Activated CD4-positive, alpha-beta T cell treated with anti-CD3 and anti-CD28 coated beads, Interleukin-2, amount 50 U/mL, for 16 hours (primary cell): ENCODE measurements at places on chromosomes 7 and 10.

DNA sequence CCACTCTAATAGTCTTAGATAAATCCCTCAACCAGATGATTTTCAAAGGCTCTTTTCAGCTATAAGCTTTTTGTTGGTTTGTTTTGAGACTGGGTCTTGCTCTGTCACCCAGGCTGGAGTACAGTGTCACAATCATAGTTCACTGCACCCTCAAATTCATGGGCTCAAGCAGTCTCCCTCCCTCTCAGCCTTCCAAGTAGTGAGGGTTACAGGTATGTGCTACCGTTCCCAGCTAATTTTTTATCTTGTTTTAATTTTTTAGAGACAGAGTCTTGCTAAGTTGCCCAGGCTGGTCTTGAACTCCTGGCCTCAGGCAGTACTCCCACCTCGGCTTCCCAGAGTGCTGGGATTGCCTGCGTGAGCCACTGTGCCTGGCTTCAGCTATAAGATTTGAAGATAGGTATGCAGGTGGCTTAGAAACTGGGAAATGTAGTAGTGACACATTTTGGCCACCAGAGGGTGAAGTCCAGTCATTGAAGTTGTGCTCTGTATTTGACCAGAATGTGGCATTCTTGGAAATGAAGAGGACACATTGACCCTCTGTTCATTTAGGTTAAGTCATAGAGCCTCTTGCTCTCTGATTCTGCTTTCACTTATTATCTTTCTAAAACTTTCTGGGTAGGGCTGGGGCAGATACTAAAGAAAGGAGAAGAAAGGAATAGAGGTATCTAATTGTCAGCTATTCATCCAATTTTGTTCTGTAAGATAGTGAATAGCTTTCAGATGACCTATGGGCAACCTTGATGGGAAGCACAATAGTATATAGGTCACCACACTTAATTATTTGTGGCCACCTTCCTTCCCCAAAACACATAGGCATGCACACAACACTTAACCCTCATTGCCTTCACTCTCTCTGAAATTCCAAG lies 36.0 kb downstream of the R3HCC1L start:
- DNase-seq: peak; percentile 46

GRCh38 chr7:77235276-77235675 lies 35.7 kb upstream of the FGL2 start:
- no peak for DNase-seq

- DNase-seq: no peak
Observed at GRCh38 chr10:112715581-112715980, 234.5 kb upstream of the TCF7L2 start.

DNA sequence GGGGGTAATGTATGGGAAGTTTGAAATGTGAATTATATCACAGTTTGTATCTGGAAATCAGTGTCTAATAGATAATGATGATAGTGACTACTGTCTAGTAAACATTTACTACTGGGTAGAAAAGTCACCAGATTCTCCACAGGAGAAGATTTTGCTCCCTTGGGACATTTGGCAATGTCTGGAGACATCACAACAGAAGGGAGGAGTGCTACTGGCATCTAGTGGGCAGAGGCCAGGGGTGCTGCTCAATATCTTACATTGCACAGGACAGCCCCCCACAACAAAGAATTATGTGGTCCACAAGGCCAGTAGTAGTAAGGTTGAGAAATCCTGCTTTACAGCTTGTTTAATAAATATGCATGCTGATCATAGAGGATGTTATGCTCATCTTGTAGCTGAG lies 92.3 kb upstream of the PRPS1L1 start:
- no peak for DNase-seq

DNA sequence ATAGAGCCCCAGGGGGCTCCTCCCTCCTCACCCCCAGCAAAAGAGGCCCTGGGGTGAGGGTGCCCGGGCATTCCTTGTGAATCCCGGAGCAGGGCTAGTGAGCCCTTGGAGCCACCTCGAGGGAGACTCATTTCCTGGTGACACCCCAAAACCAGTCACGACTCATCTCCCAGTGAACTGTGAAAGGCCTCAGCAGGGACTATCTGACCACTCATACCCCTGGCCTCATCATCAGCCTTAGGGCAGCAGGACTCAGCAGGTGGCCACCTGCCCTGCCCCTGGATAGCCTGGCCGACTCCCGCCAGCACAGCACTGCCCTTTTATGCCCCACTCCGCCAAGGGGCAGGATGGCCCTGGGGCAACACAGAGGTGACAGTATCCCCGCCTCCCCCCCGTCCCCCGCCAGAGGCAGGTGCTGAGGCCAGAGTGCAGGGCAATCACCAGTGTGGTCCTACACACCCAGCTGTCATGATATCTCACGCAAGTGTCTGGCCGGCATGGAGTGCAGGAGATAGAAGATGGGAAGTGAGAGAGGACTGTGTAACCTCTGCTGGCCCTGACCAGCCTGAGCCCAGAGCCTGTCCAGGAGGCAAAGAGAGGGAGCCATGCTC lies 3.2 kb downstream of the SNCG start:
- no peak for DNase-seq

DNA sequence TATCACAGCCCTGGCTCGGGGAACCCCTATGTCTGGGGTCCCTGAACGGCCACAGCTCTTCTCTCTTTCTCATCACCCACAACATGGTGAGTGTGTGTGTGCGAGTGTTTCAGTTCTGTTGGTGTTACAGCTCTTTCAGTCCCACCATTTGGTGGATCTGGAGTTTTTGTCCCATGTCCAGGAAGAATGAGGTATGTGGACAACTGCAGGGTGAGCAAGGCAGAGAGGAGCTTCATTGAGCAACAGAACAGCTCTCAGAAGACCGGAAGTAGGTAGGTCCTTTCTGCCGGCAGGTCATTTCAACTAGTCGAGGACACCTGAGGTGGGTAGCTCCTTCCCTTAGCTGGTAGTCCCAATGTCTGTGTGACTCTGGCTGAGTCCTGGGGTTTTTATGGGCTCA lies 9.5 kb downstream of the PAX4 start:
- no peak for DNase-seq

- no peak for DNase-seq
Observed at GRCh38 chr10:81367132-81367531, 507.9 kb upstream of the NRG3 start.

GRCh38 chr7:105806592-105807447 lies 69.6 kb downstream of the ATXN7L1 start:
- peak; percentile 94 for DNase-seq

- no peak for DNase-seq
Observed at GRCh38 chr7:50956522-50957155, 173.9 kb upstream of the GRB10 start.

GRCh38 chr7:93690021-93690420 lies 115.5 kb upstream of the CALCR start:
- no peak for DNase-seq

DNA sequence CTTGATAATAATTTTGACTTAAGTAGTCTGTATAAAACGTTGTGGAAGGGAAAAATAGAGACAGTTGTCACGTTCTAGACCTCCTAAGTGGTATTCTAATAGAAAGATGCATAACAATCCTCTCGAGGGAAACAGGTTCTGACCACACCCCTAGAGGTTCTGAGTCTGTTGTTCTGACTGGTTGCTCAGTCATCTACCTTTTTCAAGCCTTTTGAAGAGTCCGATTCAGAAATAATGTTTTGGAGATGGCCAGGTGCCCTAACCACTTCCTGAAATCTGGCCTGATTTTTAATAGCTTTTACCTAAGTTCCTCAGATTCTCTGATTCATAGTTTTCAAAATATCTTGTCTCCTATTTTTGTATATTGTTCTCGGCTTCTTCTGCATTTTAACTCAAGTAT lies 175.6 kb downstream of the HDAC9 start:
- DNase-seq: no peak

DNA sequence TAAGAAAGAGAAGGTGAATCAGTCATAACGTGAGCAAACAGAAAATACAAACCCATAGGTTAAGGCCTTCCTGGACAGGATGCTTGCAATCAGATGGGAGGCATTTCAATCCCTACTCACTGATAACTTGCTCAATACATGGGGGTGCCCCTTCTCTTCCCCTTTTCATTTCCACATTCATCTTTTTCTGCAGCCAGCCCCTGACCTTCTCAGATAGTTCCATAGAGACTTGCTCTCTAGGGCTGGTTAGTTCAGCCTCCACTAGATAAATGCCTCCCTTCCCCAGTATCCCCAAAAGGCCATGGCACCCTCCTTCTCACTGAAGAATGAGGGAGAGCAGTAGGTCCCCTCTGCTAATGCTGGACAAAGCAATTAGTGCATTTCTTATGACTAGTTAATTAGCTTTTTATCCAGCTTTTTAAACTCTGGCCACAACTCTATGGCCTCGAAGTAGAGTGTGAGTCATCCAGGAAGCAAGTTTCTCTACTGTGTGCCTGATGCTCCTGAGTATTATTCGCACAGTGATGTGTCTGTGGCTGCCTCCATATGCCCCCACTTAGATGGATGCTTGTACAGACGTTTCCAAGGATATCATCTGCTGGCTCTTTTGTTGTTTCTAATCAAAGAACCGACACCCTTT lies 12.7 kb downstream of the CHN2 start:
- DNase-seq: no peak

DNA sequence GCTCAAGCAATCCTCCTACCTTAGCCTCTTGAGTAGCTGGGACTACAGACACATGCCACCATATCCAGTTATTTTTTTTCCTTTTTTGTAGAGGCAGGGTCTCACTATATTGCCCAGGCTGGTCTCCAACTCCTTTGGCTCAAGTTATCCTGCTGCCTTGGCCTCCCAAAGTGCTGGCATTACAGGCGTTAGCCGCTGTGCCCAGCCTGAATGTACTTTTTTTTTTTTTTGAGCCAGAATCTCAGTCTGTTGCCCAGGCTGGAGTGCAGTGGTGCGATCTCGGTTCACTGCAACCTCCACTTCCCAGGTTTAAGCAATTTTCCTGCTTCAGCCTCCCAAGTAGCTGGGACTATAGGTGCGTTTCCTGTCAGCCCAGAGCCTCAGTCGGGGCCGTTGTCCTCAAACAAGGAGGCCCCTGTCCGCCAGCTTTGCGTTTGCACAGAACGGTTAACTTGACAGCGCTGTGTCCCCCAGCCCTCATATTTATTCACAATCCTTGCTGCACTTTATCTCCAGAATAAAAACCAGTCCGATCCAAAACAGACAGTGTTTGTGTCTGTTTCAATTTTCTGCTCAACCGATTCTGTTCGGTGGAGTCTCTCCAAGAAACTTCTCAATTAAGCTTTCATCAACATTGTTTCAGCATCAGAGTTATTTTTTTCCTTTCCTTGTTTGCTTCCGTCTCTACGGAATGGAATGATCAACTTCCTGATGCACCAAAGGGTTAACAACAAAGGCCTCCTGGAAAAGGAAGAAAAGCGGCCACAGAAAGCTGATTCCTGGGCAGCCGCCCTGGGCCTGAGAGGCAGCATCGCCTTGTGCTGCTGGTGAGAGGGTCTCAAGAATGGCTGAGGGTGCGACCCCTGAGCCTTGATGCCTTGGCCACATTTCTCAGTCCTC lies 64.5 kb downstream of the PDIA4 start:
- no peak for DNase-seq

DNA sequence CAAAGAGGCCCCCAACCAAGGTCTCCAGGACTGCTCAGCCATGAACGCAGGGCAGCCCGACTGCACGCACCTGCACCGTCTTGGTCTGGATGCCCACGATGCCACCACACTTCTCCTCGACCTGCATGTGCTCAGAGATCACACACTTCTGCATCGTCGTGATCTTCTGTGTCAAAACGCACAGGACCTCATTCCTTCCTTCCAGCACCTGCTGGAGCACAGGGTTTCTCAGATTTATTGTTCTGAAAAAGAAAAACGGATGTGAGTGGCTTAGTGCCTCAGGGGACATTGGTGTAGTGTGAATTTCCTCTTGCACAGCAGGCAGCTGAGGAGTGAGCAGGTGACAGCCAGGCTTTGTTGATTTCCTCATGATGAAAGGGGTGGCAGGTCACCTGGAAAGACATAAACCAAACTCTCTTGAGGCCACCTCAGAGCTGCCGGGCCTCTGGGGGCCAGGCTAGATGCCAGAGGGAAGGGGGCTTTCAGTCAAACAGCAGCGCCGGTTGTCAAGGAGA lies 38.2 kb downstream of the GSDME start:
- no peak for DNase-seq

DNA sequence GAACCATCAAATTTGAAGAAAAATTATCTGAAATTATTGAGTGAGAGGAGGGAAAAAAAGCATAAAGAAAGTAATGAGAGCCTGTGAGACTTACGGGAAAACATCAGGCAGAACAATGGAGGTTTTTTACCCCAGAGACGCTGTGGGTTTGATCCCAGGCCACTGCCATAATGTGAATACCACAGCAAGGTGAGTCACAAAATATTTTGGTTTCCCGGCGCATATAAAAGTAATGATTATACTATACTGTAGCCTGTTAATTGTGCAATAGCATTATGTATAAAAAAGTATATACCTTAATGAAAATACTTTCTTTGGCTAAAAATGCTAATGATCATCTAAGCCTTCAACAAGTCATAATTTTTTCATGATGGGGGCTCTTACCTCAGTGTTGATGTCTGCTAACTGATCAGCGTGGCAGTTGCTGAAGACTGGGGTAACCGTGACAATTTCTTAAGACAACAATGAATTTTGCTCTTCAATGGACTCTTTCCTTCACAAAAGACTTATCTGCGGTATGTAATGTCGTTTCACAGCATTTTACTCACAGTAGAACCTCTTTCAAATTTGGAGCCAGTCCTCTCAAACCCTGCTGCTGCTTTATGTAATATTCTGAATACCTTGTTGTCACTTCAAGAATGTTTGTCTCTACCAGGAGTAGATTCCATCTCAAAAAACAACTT lies 97.0 kb upstream of the FAM20C start:
- DNase-seq: no peak

GRCh38 chr10:113274176-113274829 lies 278.6 kb upstream of the HABP2 start:
- no peak for DNase-seq

- no peak for DNase-seq
Observed at GRCh38 chr10:14761372-14761771, 13.3 kb downstream of the FAM107B start.

DNA sequence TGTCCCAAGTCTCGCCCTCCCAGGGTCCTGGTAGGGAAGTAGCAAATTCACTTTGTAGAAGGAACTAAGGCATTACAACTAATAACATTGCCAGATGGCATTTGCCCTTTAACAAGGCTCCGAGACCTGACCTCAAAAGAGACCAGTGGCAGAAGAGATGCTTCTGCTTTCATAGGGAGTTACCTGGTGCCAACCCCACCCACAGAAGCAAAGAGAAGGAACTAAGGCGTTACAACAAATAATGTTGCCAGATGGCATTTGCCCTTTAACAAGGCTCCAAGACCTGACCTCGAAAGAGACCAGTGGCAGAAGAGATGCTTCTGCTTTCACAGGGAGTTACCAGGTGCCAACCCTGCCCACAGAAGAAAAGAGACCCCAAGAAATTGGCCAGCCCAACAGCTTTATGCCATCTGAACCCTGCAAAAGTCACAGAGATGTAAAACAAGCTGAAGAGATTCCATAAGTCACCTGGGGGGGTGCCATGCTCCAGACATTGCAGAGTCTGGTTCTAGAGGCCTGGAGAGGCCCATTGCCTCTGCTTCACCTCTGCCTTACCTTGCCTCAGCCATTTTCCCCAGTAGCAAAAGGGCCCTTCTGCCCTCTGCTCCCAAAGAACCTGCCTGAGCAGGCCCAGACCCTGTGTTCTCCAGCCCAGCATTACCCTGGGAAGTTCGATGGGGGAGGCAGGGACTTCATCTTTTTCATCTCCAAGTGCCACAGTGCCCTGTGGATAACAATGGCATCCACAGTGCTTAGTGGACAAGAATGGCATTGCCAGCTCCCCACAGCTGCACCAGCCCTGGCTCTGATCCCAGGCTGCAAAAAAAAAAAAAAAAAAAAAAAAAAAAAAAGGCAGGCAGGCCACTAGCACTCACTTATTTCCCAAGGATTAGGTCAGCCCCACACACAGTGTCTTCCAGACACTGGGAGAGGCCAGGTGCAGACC lies 179.5 kb upstream of the PLXNA4 start:
- DNase-seq: no peak

GRCh38 chr10:75405598-75406461 lies 4.3 kb upstream of the ZNF503 start:
- no peak for DNase-seq

GRCh38 chr7:90816511-90817142 lies 220.5 kb downstream of the CDK14 start:
- DNase-seq: peak; percentile 78
